ENCODE measurements at places on chromosomes 12 and 14.
A peak's percentile ranks its signal among the peaks of the same experiment; 100 is the strongest.

GRCh38 chr14:78967111-78967809 is 797.1 kb downstream of the NRXN3 start:
- DNase-seq = peak; percentile 97

DNA sequence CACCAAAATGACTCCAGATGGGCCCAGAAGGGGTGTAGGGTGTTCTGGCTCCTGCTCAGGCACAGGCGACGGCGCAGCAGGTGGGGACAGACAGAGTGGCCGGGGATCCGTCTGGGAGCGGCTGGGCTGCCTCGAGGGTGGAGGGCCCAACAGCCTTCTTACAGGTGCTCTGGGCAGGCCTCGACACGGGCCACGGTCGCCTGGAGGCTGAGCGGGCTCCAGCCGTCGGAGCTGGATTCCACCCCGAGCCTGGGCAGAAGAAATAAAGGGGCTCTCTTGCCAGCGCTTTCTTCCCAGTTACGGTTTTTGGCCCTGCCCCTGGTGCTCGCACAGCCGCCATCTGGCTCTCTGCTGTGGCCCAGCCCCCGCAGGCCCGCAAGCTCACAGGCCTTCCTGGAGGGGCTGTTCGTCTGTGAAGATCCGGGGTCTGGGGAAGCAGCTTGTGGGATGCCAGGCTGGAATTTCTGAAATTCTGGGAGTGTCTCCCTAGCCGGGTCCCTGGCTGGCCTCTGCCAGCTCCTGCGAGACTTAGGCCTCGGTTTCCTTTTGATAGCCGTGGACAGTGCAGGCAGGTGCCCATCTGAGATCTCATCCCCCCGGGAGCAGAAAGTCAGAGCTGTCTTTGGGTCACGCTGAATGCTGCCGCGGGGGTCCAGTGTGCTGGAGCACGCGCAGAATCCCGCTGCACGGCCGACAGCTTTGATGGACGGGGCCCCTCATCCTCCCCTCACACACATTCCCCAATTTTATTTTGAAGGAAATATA is 122.7 kb downstream of the PAPOLA start:
- DNase-seq = no peak

DNA sequence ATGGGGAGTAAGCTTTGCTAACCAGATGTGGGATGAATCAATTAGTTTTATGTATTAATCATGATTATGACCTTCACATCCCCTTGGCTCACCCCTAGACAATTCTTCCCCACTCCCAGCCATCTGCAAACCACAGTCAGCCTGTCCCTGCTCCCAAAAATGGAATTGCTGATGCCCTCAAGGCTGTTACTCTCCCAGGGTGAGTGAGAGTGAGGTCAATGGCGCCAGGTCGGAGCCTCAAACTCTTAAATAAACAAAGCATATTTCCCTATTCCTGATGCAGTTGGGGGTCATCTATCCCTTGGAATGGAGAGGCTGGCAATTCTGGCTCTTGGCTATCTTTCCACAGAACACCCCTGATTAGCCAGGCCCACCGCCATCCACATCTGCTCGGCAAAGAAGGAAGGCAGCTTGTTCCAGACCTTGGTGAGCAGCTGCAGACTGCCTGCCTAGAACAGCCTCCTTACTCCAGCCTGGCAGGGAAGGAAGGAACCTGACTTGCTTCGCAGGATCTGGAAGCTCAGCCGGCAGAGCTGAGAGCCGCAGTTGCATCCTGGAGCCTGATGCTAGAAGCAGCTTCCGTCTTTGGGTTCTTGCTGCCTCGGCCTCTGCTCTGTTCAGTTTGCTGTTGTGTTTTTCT is 57.0 kb downstream of the SMUG1 start:
- no peak for DNase-seq

GRCh38 chr12:47744005-47744651 is 14.6 kb downstream of the RAPGEF3 start:
- no peak for DNase-seq

- DNase-seq = no peak
These were observed 181.6 kb downstream of the GRIP1 start for GRCh38 chr12:66497008-66497897.

DNA sequence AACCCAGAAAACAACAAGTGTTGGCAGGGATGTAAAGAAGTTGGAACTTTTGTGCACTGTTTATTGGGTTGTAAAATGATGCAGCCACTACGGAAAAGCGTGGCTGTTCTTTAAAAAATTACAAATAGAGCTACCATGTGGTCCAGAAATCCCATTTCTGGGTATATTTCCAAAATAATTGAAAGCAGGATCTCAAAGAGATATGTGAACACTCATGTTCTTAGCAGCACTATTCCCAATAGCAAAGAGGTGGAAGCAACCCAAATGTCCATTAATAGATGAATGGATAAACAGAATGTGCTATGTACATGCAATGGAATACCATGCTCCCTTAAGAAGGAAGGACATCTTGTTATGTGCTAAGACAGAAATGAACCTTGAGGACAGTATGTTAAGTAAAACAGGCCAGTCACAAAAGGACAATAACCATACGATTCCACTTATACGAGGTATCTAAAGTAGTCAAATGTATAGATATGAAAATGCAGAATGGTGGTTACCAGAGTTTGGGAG is 249.5 kb downstream of the PHLDA1 start:
- no peak for DNase-seq

DNA sequence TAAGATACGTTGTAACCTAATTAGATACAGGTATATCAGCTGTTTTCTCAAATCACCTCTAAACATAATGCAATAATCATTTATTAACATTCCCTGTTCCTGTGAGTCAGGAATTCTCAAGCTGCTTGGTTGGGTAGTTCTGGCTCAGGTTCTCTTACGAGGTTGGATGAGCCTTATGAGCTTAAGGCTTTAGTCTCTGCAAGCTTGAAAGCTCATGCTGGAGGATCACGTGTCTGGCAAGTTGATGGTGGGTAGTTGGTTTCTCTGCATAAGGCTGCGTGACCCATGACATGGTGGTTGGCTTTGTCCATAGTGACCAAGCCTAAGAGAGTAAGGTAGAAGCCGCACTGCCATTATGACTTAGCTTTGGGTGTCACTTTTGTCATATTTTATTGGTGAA is 62.0 kb downstream of the PLEKHA5 start:
- DNase-seq = no peak

DNA sequence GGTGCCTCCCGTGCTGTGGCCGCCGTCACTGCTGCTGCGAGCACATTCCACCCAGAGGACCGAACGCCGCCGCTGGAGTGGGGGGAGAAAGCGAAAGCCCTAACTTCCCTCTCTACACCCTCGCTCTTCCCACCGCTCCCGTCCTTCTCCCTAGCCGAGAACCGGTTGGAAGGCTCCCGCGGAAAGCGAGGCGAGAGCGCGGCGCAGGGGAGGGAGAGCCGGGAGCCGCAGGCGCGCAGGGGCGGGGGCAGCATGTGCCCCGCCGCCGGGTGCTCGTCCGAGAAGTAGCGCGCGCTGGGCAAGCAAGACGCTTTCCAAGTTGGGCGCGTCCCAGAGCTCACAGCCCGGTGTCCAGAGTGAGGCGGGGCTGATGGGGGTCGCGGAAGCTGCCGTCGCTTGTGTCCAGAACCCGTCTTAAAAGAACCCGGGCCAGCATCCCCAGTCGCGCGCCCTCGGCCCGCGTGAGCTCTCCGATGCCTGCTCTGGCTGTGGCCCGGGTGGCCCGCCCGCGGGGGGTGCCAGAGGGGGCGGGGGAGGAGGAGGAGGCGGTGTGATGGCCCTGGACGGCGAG is at the start of gene TRHDE:
TRHDE (plus strand) TSS at position 280 of the 571 bp plus-strand sequence; CDS start at position 554, 274 bp downstream.
- peak; percentile 76 for DNase-seq

- peak; percentile 47 for DNase-seq
These were observed 12.0 kb upstream of the IL26 start for GRCh38 chr12:68237619-68238018.

- no peak for DNase-seq
These were observed 151.4 kb upstream of the IFNG-AS1 start for GRCh38 chr12:67837876-67838275.

DNA sequence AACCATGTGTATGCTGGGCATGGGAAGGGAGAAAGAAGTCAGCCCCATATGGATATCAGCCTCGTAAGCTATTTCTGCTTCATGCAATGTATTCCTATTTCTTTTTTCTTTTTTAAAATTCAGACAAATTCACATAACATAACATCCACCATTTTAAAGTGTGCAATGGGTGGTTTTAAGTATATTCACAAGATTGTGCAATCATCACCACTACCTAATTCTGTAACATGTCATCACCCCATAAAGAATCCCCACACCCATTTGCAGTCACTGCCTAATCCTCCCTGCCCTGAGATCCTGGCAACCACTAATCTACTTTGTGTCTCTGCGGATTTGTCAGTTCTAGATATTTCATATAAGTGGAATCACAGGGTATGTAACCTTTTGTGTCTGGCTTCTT is 9.5 kb downstream of the POMT2 start:
- no peak for DNase-seq

DNA sequence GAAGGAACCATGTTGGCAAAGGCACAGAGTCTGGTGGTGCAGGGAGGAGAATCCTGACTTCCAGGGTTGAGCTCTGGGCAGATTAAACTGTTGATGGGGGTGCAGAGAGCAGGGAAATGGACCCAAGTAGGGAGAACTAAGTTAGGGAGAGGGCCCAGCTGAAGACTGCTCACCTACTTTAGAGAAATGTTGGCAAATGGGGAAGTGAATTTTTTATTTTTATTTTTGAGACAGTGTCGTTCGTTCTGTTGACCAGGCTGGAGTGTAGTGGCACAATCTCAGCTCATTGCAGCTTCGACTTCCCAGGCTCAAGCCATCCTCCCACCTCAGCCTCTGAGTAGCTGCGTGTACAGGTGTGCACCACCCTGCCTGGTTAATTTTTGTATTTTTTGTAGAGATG is 32.1 kb upstream of the TUBA1A start:
- DNase-seq = no peak

DNA sequence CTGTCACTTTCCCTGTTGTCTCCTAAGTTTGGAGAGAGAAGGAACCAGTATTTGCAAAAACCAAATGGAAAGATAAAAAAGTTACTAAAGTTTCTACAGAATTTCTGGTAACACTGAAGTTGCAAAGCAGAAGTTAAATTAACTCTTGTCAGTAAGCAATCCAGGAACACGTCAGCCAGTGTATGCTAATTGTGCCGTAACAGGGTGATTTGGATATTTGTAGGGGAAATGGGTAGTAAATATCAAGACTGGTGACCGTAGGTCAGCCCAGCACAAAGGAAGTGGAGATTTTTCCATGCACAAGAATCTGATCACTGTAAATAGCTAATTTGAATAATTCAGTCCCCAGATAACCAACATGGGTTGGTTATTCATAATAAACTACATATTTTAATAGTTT is 2.3 kb downstream of the CDKN1B start:
- no peak for DNase-seq
